ENCODE measurements at places on chromosomes 13 and 19.

GRCh38 chr13:31131470-31131961 is 30.2 kb downstream of the HSPH1 start:
- no peak for DNase-seq

GRCh38 chr13:102555914-102556553 is 40.8 kb upstream of the TPP2 start:
- peak; percentile 28 for DNase-seq

- DNase-seq = no peak
These were observed 3.4 kb downstream of the C19orf12 start for GRCh38 chr19:29711584-29712132.

- DNase-seq = no peak
These were observed 80.1 kb downstream of the ZNF486 start for GRCh38 chr19:20247016-20247683.

DNA sequence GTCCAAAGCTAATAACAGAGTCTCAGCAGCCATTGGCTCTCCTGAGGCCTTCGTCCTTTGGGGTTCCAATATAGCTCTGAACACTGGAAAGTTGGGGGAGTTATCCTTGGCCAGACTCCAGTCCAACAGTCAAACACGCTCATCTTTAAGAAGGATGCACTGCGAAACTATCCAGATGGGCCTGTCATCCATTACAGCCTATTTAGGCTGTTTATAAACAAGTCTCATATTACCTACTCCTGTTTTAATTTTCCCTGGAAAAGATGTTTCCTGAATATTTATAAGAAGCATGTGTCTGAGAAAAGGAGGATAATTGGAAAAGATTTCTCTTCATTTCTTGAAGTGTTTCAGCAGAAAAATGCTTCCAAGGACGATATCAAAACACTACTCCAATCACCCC is 170.7 kb downstream of the DCT start:
- no peak for DNase-seq

Measured in NCI-H526 treated with DMSO at 0.1 percent for 48 hours (cell line).